NCI-H1092 (cell line): ENCODE measurements at places on chromosomes 6 and 20.

GRCh38 chr6:10205892-10206291, 209.0 kb downstream of the TFAP2A start:
- no peak for DNase-seq

- DNase-seq, result no peak
Observed at GRCh38 chr6:105135907-105136430, 43.8 kb downstream of the POPDC3 start.

GRCh38 chr6:47161176-47161687, 119.1 kb upstream of the ADGRF1 start:
- DNase-seq, result no peak

DNA sequence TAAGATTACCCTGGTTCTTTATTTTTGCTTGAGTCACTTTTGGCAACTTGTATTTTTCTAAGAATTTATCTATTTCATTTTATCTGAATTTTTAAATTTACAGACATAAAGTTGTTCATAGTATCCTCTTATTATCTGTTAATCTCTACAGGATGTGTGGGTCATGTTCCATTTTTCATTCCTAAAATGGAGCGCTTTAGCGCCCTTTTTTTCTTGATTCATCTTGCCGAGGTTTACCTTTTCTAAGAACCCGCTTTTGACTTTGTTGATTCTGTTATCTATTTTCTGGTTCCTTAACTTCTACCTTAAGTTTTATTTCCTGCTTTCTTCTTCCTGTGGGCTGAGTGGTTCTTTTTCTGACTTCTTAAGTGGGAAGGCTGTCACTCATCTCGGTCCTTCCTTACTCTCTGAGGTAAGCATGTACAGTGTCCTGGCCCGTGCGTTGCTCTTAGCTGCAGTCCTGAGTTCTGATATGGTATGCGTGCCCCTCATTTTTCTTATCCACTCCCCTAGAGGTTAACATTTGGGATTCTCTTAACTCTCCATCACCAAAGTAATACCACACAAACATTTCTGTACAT, 399.8 kb downstream of the CDC5L start:
- no peak for DNase-seq

GRCh38 chr20:38355161-38356012, 9.1 kb downstream of the LBP start:
- no peak for DNase-seq
